ENCODE measurements at places on chromosomes 11 and 22. TPM values are rescaled to one million over a fixed set of nuclear protein-coding genes. Genes with fewer than 3 reads are reported as not detected.

DNA sequence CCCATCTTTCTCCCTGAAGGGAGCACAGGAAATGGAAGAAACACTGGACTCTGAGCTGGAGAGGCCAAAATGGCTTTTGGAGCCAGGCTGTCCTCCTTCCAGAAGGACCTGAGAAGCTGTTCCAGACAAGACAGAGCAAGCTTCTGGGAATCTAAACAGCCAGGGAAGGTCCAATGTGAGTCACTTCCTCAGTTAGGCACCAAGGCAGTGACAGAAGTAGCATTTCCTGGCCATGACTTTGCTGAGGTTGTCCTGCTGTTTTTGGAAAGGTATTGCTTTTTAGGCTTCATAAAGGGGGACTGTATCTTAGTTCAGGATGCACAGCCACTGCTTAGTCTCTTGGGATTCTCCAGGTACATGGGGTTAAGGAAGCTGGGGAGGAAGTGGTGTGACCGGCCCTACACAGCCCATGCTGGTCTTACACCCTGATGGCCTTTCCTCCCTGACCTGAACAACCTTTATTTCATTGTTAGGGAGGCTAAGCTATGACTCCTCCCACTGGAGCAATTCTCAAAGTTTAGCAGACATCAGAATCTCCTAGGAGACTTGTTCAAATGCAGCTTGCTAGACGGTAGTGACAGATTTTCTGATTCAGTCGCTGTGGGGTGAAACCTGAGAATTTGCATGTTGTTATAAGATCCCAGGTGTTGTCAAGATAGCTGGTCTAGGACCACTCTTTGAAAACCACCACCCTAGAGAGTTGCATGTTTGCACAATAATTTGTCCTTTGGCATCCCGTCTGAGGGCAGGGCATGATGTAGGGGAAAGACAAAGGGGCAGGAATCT, 6.8 kb upstream of the INSC start:
- no peak for DNase-seq

DNA sequence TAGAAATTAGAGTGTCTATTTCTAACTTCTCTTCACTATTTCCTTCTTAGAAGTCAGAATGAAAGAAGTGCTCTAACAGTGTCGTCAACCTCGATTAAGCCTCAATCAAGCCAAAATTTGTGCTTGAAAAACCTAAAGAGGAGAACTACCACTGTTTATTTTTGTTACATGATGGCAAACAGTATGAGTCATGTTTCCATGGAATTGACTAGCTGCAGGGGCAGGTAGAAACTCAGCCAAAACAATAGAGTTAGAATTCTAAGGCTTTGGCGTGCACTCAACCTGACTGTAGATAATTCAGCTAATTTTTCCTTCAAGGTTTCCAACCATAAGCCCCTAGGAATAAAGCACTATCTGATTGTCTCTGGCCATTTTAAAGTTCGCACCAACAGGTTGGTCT, 415.9 kb downstream of the ETS1 start:
- DNase-seq, result no peak

DNA sequence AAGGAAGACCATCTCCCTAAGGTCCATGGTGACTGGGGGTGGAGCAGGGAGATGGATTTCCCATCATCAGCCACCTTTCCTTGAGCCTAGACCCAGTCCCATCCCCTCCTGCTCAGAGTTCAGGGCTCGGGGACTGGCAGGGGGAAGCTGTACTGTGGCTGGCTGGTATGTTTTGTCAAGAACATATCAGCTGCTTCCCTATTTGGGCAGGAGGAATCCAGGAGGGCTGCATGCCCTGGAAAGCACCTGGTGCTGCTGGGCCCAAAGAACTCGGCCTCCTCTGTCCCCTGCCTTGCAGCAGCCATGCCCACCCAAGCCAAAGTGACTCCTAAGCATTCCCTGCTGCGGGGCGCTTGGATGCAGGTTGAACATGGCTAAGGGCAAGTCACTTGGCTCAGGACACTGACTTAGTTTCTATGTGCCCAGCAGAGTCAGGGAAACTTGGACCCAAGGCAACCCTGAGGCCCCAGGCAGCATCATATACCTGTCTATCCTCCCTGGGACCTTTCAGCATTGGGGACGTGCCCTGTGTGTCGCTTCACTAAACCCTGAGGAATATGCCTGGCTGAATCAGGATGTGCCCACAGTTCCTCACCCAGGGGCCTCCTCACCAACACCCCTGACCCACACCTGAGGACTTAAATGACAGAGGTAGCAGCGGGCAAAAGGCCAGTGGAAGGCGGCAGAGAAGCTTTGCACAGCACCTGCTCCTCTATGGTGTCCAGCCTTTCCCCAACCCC, 43.1 kb downstream of the BUD13 start:
- DNase-seq, result no peak

Gene ADM2
- 0.49 TPM for polyA plus RNA-seq

- no peak for DNase-seq
These were observed 26.3 kb downstream of the PRCP start for GRCh38 chr11:82873919-82874333.

Gene DEPDC7
- polyA plus RNA-seq, result 14.2 TPM
